H4 (cell line): ENCODE measurements at places on chromosomes 5 and 9.

DNA sequence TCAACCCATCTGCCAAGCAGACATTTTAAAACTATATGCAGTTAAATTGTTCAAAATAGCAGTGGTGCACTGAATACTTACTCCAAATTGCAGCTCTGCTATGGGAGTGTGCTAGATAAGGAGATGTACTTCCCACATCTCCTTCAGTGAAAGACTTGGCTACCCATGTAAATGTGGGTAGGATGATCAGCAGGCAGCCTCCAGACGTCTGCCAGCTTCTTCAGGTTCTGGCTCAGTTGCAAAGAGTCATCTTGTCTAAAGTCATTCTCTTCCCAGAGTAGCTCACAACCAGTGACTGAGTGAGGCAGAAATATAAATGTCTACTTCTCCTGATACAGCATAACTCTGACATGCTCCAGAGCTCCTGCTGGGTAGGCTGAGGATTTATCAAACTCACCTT is 1050.0 kb upstream of the CDH10 start:
- DNase-seq: no peak

DNA sequence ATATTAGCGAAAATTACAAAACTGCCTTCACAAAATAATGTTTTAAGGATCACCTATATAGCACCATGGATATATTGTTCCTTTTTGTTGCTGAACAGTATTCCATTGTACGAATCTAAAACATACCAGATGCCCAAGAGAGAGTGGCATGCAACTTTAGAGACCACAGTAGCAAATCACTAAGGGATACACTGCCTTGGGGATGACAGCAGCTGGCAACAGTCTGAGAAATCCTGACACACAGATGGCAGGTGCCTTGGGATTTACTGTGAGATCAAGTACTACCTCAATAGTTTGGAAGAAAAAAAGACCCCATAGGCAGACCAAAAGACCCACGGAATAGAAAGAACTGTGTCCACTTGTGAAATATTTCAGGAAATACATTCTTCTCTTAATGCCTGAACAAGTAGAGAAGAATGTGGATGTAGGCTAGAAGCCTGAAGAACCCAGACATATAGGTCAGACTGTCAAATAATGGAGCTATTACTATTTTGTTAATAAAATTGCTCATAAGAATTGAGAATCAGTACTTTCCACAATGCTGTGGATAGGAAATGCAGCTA is 53.4 kb downstream of the PLPP1 start:
- no peak for DNase-seq

DNA sequence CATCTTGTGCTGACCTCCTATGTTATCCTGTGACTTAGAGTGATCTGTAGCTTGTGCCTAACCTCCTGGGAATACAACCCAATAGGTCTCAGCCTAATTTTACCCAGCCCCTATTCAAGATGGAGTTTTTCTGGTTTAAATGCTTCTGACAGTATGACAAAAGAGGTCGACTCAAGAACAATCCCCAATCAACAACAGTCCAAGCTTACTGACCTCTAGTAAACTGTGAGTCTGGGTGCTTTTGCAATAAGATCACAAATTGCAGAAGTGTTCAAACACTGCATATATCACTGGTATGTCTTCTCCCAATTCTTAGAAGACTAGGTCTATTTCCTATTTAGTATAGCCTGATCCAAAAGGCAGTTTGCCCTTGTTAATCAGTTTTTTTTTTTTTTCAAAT is 323.5 kb upstream of the PTGER4 start:
- no peak for DNase-seq

GRCh38 chr5:53815471-53815870 is 255.0 kb downstream of the NDUFS4 start:
- no peak for DNase-seq

DNA sequence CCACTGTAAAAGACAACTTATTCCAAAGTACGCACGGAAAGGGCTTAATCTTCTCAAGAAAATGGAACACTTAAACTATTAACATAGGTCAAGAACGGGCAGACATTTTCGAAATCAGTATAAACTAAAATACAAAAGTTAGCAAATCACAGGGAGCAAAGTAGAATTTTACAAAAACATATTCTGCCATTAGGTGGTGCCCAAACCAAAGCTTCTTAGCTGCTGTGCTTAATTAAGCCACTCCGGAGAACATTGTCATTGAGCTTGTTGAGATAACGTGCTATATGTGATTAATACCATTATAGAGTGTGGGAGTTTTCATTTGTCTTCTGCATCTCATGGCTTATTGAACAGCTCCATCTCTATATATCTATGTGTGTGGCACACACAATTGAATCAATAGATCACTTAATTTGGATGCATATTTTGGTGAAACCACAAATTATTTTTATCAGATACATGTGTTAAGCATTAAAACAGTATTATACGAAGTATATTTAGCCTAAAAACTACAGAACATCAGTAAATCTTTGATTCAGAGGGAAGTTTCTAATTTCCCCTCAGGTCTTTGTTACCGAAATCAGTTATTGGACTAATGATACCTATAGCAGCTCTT is 23.4 kb downstream of the UBLCP1 start:
- DNase-seq: peak; percentile 20

DNA sequence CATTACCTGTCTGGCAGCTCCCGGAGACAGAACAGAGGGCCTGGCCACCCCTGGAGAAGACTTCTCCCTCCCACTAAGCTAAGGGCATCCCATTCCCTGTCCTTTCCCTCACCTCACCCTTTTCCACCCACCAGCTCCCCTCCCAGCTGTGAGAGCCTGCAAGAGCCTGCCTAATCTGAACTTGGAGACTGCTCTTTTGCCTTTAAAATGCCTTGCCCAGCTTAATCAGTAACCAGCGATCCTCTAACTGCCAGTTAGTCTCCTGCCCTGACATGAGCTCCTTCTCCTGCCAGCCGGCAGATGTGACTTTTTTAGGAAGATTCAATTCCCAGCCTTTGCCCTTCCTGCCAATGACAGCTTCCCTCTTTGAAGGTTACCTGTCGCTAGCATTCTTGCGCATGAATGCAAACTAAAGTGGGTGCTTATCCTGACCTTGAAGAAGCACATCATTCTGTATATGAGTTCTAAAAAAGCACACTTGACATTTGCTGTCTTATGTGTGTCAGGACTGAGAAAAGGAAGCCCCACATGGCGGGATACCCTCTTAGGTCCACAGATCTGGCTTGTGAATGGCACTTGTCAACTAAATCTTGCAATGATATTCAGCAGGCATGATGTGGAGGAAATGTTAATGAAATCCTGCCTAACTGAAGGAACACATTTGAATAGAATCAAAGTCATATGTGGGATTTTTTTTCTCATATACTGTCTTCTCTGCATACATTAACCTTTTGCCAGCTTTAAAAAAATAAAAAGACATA is 411.2 kb upstream of the SLC30A5 start:
- no peak for DNase-seq

DNA sequence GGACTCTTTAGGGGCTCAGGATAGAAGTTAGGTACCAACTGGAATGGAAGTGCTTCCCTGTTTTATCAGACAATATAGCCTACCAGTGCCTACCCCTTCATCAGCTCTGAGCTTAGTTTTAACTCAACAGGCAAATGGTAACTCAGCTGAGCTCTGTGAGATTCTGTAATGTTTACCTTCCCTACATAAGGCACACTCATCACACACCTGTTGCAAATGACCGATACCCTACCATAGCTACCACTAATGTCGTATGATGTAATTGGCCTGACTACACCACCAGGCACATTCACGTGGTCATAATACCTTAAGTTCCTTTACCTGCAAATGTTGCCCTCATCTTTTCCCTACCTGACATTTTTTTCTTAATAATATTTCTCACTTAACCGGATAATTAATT is 254.8 kb downstream of the ADGRV1 start:
- no peak for DNase-seq

DNA sequence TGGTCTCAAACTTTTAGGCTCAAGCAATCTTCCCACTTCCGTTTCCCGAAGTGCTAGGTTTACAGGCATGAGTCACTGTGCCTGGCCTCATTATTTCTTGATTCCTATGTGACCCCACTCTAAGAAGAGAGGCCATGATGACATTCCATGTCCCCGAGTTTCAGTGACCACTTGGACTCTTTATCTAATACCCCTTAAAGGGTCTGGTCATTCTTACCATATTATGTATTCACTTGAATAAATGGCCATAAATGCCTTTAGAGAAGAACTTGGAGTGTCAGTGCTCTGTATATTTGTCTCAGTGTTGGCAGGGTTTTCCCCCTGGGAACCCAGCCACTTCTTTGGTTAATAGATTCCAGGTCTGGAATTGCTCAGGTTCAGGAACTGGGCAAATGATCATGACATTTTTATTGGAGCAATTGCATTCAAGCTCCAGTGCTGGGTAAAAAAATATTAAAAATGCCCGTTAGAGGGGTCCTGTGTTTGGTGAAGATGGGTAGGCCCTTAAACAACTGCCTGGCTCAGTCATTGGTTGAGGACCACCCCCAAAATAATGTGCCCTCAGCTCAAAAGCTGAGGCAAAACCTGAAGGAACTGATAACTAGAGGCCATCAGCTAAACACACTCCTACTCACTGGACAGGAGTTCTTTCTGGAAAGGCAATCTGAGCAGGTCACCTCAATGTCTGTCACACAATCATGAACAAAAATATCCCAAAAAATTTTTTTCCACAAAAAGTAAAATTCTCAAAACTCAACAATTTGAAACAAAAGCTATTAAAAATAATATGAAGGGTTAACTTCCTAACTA is 186.6 kb upstream of the ZNF608 start:
- DNase-seq: peak; percentile 85

DNA sequence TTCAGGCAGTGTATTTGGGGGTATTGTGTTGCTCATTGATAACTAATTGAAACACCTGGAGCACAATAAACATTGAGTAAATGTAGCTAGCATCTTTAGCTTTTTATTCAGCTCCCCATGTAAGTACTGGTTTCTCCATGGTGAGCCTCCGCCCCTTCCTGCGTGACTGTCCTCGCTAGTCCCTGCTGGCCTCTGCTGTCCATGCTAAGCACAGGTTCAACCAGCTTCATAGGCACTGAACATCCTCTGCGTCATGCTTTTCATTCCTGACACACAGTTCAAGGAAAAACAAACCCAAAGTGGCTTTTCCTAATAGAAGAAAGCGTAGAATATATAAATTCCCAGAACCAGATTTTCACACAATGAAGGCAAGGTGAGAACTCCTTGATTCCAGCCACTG is 27.3 kb upstream of the DAP start:
- DNase-seq: no peak

DNA sequence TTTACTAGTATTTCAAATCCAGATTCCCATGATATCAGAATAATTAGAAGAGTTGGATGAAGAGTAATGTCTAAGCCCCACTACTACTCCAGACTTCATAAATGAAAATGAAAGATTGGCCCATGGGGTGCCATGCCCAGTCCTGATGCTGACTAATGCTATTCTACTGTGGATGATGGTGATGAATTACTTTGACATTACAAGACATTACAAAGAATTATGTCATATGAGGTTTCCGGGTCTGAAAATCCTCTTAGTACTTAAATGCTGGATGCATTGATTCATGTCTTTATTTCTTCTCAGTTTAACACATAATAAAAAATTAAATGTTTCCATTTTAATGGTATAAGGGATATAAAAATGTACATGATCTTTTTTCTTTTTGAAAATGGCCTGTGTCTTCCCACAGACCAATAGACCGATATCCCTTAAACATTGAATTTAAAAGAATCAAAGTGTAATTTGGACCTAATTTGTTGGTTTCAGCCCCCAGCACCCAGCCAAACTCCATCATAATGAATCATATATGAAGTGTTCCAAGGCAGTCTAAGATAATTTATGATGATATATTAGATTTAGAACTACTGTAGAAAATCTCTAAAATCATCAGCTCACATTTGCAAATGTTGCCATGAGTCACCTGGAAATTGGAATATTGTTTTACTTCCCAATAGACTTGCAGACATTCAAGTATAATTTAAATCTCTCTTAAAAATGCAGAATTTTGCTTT is 223.6 kb upstream of the SGCD start:
- no peak for DNase-seq

DNA sequence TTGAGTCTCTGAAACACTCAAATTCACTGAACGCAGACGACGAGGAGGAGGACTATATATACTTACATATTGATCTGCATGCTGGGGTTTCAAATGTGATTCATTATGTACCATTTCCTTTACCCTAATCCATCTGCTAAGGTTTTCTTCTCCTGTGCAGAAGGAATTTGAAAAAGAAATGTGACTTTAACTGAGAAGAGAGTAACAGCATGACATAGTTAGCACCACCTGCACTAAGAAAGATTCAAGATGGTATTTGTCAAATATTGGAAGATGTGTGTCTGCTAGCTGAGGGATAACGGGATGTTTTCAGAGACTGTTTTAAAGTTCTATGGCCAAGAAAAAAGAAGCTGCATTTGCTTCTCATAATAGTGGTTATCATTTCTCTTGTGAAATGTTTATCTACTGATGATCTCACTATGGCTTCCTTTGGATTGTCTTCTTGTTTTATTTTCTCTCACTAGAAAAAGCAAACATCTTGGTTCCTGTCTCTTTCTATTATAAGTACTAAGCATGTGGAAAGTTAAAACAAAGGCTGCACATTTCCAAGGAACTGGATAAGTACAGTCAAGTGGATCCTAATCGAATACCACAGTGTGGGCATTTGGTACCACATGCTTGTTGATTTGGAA is 89.8 kb upstream of the TLE4 start:
- no peak for DNase-seq

DNA sequence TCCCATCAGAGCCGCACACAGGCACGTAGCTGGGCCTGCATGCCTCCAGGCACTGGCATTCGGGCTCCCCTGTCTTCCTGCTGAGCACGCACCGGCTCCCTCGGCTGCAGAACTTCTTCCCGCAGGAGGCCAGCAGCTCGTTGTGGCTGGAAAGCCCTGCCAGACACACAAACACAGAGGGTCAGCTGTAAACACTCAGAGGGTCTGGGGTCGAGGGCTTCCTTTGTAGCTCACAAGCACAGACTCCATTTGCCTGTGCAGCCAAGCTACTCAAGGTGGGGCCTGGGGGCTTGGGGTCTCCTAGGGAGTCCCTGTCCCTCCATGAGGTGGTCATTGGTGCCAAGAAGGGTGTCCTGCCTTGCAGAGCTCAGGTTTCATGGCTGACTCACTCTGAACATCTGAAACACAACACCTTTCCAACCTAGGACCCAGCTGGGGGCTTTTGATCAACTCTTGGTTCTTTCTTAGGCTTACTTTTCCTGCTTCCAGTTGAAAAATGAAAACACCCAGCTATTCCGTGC is 211.4 kb downstream of the FSTL4 start:
- no peak for DNase-seq

DNA sequence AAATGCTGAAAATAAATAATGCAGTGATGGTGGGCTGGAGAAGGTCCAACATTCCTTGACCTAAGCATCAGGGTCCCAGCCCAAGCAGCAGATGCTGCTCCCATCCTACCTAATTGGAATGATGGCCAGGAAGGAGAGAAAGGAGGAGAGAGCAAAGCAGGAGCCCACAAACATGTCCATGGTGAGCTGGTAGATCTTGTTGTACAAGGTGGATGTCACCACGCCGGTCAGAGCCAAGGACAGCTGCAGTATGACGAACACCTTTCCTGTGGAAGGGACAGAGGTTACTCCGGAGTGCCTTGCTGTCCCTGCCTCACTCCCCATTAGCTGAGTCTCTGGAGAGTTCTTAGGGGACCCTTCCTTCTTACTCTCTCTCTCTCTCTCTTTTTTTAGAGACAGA is 4.3 kb downstream of the SLC46A2 start:
- no peak for DNase-seq
